HCT116 (cell line): ENCODE measurements at places on chromosomes 12 and 14. TPM values are rescaled to one million over a fixed set of nuclear protein-coding genes. Genes with fewer than 3 reads are reported as not detected.

- no peak for DNase-seq
Observed at GRCh38 chr14:72336311-72336980, 404.2 kb downstream of the RGS6 start.

KRT73 gene
- total RNA-seq, result not detected

GRCh38 chr12:93740751-93741150 is 63.6 kb downstream of the CRADD start:
- DNase-seq, result no peak

PNN gene
- 97.9 TPM for total RNA-seq

FBLN5 gene
- 3.3 TPM for total RNA-seq

KRT7 gene
- 72.6 TPM for total RNA-seq

DNA sequence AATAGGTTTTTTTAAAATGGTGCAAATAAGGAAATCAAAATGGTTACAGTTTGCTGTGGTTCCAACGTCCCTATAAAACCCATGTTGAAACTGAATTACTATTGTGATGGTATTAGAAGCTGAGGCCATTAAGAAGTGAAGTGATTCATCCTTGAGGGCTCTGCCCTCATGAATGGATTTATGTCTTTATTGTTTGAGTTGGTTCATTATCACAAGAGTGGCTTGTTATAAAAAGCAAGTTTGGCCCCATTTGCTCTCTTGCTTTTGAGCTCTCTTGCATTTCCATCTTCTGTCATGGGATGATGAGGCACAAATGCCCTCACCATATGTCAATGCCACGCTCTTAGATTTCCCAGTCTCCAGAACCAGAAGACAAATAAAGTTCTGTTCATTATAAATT is 62.3 kb downstream of the PRKD1 start:
- DNase-seq, result no peak

DNA sequence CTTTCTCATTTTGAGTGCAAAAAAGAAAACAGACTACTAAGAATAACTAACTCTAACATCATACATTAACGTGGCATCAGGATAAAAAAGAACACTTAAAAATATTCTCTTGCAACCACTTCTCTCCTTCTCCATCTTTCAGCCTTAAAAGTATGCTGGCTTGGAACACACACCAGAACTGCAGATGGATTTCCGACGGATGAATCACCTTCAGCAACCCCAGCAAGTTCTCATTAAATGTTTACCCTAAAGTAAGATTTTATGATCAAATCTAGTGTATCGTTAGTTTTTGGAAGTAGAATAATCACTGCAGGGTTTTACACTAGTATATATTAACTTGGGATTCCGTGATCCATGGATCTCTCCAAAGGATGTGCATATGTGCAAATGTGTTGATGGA is 1.2 kb downstream of the NEK9 start:
- no peak for DNase-seq

SRGAP1 gene
- 16.6 TPM for total RNA-seq

GLI1 gene
- total RNA-seq, result 6.4 TPM

NFATC4 gene
- 7.6 TPM for total RNA-seq

DNA sequence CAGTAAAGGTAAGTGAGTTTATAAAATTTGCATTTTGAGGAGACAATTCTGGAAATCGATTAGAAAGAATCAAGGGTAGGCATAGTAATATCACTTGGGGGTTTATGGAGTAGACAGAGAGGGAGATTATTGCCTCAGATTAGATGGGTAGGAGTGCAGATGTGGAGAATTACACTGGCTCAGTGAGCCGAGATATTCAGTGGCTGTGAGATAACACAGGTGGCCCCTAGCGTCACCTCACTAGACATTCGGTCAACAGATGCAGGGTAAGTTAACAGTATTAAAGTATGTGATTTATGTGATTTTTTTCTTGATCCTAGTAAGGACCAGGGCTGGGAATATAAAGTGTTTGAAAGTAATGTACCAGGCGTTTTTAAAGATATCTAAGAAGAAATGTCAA is 39.6 kb upstream of the KLRD1 start:
- DNase-seq, result no peak

GUCY2C gene
- not detected for total RNA-seq

- no peak for DNase-seq
Observed at GRCh38 chr12:12047682-12048081, 23.1 kb upstream of the BCL2L14 start.

RGS6 gene
- total RNA-seq, result 4.7 TPM

GRCh38 chr14:33669111-33669510 is 281.8 kb downstream of the EGLN3 start:
- no peak for DNase-seq

RNF212B gene
- total RNA-seq, result not detected
